ENCODE measurements at places on chromosomes 7 and 10.
A peak's percentile ranks its signal among the peaks of the same experiment; 100 is the strongest.

DNA sequence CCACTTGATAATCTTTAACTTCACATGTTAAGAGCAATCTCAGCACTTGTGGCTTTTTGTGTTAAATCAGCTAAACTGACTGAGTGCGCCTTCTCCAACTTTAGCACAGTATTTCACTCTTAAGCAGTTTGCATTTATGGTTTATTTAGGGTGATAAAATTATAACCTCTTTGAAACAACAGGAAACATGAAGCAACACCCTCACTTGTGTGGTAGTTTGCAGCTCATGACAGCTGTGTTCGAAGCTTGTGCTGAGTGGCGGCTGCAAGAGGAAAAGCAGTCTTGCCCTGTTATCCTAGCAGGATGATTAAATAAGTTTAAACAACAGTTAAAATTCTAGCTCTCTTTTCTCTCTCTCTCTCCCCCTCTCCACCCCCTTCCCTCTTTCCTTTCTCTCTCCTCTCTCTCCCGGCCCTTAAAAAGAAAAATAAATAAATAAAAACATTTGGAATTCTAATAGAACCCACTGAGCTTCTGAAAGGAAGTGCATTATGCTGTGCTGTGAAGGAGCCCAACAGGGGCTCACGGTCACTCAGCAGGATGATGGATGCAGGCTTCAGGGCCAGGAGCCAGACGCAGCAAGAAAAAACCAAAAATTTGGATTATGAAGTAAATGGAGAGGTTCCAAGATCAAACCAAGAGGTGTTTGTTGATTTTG, 25.2 kb downstream of the OGDH start:
- DNase-seq: peak; percentile 49

- no peak for DNase-seq
Measured at GRCh38 chr7:98187138-98187502, 24.1 kb upstream of the BHLHA15 start.

GRCh38 chr7:101826081-101826835, 8.8 kb downstream of the CUX1 start:
- no peak for DNase-seq

- DNase-seq: no peak
Measured at GRCh38 chr10:76242956-76243355, 811.5 kb downstream of the LRMDA start.

DNA sequence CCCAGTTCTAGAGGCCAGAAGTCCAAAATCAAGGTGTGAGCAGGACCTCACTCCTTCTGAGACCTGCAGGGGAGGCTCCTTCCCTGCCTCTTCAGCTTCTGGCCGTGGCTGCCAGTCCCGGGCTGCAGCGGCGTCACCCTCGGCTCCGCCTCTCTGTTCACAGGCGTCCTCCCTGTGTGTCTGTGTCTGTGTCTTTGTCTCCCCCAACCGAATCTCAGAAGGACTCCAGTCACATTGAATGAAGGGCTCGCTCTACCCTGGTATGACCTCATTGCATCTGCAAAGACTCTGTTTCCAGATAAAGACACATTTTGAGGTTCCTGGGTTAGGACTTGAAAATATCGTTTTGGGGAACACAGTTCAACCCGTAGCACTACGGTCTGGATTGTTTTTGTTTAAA, 33.1 kb upstream of the GALNT11 start:
- DNase-seq: no peak

DNA sequence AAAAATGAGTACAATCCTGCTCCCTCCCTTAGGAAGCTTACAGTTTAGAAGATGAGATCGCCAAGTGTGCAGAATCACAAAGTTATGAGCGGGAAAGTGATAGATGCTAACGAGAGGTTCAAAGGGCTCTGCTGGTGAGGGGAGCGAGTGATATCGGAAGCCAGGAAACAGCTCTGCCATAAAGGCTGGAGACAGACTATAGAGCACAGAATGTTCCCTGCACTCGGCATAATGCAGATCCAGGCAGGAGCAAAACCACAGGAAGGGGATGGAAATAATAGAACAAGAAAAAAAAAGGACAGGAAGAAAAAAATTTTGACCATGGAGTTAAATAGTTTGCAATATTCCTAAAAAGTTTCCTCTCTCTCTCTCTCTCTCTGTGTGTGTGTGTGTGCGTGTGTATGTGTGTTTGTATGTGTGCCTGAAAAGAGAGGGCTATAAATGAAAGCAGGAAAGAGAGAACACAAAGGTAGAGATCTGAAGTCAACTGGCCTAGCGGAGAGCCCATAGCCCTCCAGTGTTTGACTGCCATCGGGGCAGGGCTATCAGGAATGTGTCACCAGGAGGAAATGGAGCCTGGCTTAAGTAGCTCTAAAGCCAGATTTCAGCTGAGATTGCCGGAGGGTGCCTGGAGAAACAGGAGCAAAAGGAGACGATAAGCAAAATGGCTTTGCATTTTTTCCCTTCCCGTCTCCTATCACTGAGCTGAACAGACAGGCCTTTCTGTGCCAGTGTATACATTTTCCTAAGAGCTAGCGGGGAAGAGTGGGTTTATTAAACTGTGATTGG, 175.8 kb upstream of the LYZL1 start:
- DNase-seq: no peak

- DNase-seq: no peak
Measured at GRCh38 chr7:96729820-96730219, 20.2 kb upstream of the SEM1 start.

DNA sequence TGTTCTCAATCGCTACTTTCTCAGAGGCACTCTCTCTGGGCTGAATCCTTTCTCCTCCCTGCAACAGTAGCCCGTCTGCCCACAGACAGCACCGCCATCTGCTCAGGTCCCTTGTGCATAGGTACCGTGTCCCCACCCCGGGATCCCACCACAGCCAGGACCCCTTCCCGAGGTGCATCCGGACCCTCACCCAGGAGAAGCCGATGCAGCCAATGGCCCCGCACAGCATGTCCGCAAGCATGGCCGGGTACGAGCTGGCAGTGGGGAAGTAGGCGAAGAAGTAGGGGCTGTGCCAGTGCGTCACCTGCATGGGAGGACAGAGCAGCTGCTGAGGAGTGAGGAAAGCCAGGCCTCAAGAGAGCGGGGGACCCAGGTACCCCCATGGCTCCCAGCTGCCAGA, 25.5 kb downstream of the DDC start:
- DNase-seq: no peak

DNA sequence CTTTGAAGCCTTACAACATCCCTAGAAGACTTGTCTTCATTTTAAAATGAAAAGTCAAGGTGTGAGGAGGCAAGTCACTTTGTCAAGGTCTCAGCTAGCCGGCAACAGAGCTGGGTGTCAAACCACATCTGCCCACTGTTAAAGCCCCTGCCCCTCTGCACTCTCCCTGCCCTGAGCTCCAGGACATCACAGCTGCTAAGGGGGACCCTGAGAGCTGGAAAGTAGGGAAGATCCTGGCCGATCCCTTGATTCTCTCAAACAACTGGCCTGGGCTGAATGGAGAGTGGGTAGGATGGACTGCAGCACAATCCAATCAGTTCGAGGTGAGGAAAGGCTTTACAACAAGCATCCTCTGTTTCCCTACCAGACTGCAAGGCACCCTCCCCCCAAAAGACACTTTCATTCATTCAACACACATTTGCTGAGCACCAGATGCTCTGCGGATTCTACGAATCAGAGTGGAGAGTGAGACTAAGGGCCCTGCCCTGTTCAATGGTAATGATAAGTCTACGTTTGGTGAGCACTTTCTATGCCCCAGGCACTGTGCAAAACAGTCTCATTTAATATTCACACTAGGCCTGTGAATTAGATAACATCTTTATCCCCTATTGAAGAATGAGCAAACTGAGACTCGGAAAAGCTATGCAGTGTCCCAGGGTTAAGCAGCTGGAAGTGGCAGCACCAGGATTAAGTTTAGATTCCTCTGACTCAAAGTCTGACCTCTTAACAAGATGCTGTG, 148.1 kb downstream of the HERPUD2 start:
- no peak for DNase-seq

DNA sequence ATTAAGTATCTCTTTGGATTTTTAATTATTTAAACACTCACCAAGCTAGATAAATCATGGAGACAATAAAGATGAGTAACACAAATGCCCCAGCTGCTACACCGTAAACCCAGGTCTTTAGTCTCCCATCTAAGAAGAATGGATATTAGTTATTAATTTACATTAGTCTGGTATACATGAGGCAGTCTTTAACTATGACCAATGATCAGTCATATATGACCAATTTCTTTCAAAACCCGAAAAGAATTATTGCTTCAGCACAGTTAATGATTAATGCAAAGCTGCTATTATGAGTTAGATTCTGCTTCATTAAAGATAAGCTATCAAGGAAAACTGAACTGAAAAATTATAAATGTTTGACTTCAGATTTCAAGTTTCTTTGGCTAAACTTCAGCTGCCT, 402.9 kb downstream of the PHF14 start:
- no peak for DNase-seq

- DNase-seq: peak; percentile 1
Measured at GRCh38 chr10:75956624-75957023, 525.2 kb downstream of the LRMDA start.
